ENCODE measurements at places on chromosomes 11 and 22. TPM values are rescaled to one million over a fixed set of nuclear protein-coding genes. Genes with fewer than 3 reads are reported as not detected.

DNA sequence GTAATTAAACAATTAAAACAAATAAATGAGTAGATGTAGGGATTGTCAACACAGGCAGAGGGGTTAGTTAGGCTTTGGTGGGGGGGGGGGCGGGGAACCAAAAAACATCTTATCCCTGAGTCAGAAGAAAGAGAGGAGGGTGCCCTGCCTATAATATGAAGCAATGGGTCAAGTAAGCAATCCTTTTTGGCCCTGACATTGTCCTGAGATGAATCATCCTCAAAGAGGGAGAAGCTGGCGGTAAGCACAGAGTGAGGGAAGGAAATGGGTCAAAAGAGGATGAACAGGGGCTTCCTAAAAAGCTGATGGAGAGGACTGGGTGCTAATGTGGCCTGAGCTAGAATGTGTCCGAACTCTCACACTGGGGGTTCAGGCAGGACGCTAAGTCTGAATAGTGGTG is 4.7 kb downstream of the OLFML1 start:
- DNase-seq = peak; percentile 77

DNA sequence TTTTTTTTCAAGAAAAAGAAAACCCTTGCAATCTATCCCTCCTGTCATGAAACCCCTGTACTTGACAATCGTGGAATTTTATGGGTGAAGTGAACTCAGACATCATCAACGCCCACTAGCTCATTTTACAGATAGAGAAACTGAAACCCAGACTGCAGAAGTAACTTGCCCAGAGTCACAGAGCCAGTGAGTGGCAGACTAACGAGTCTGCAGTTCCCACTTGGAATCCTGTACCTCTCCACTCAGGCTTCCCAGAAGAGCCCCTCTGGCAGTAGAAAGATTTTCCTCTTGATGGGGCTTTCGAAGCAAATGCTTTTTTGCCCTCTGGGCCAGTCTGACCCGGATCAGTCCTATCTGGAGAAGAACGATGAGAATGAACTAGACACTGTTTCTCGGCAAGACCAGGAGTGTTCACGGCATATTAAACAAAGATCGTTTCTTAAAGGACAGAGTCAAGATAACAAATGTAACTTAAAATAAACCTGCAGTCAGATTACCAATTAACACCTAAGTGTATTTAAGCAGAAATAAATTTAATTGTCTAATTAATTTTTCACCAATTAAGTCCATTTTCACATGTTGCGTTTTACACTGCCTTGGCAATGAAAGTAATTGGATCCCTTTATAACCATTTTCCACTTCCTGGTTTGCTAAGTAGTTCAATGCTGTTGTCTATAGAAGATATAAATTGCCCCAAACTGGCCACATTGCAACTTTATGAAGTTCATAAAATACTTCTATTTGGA is 61.3 kb upstream of the CREB3L1 start:
- DNase-seq = peak; percentile 21

GLYAT gene
- not detected for total RNA-seq

GRCh38 chr22:26502688-26503561 is 9.3 kb downstream of the TFIP11 start:
- DNase-seq = no peak

DNA sequence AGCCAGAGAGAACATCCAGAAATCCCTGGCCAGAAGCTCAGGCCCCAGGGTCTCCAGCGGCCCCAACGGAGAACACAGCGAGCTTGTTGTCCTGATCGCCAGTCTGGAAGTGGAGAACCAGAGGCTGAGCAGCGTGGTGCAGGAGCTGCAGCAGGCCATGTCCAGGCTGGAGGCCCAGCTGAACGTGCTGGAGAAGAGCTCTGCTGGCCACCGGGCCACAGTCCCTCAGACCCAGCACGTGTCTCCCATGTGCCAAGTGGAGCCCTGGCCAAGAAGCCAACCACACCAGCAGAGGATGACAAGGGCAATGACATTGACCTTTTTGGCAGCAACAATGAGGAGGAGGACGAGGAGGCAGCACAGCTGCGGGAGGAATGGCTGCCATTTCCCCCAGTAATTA is 20.6 kb upstream of the SCGB1D1 start:
- DNase-seq = no peak

- peak; percentile 95 for DNase-seq
Measured at GRCh38 chr11:64767344-64768299, 7.8 kb upstream of the PYGM start.

- DNase-seq = no peak
Measured at GRCh38 chr11:132904607-132905006, 627.7 kb downstream of the OPCML start.

DNA sequence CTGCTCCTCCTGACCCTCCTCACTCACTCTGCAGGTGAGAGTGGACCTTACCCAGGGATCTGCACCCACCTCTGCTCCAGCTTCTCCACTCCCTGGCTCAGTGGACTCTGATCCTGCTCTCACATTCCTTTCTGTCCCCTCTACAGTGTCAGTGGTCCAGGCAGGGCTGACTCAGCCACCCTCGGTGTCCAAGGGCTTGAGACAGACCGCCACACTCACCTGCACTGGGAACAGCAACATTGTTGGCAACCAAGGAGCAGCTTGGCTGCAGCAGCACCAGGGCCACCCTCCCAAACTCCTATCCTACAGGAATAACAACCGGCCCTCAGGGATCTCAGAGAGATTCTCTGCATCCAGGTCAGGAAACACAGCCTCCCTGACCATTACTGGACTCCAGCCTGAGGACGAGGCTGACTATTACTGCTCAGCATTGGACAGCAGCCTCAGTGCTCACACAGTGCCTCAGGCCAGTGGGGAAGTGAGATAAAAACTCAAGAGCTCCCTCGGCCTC is 29.7 kb upstream of the VPREB1 start:
- DNase-seq = peak; percentile 9

DNA sequence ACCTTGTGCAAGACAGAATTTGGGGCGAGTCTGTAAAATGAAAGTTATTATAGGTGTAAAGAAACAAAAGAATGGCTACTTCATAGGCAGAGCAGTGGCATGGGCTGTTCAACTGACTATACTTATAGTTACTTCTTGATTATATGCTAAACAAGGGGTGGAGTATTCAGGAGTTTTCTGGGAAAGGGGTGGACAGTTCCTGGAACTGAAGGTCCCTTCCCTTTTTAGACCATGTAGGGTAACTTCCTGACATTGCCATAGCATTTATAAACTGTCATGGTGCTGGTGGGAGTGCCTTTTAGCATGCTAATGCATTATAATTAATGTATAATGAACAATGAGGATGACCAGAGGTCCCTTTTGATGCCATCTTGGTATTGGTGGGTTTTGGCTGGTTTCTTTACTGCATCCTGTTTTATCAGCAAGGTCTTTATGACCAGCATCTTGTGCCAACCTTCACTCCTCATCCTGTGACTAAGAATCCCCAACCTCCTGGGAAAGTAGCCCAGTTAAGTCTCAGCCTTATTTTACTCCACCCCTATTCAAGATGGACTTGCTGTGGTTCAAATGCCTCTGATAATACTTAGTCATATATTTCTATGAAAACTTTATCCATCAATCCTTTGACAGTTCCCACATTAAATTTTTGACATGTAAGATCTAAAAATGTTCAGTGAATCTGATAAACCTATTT is 118.6 kb downstream of the ARHGAP42 start:
- peak; percentile 13 for DNase-seq

NXPE4 gene
- total RNA-seq = not detected

HBG1 gene
- total RNA-seq = not detected

- DNase-seq = no peak
Measured at GRCh38 chr11:113677685-113678084, 28.4 kb downstream of the TMPRSS5 start.

GRCh38 chr11:114889594-114890011 is 211.3 kb downstream of the NXPE2 start:
- no peak for DNase-seq

- peak; percentile 76 for DNase-seq
Measured at GRCh38 chr22:30582788-30583545, 8.5 kb upstream of the GAL3ST1 start.

GRCh38 chr11:130151196-130151595 is 8.4 kb upstream of the ST14 start:
- DNase-seq = no peak

DNA sequence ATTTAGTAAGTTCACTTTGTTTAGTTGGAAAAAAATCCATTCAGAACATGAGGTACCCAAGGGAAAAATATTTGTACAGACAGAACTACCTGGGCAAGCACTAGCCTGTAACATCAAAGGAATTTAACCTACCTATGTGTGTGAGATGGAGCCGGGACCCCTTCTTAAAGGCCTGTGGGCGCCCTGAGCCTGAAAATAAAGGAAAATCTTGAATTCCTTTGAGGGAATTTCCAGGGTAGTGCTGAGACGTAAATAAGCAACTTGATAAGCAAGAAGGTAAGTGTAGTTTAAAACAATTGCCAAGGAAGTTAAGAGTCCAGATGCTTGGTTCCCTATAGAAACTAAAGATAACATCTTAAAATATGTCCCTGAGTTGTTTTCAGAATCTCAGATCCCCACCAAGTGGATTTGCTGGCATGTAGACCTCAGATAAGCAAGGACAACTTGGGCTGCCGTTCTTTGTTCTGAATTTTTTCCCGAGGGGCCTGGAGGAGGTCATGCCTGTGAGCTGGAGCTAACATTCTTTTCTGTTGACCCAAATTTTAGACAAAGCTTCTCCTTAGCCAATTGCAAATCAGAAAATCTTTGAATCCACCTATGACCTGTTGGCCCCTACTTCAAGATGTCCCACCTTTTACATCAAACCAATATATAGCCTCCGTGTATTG is 31.0 kb downstream of the MED17 start:
- no peak for DNase-seq

LDHAL6A gene
- total RNA-seq = not detected

GRCh38 chr11:127493330-127494022 is 492.9 kb upstream of the KIRREL3 start:
- no peak for DNase-seq

- no peak for DNase-seq
Measured at GRCh38 chr11:11667056-11667455, 45.3 kb upstream of the GALNT18 start.

- no peak for DNase-seq
Measured at GRCh38 chr11:122319085-122319484, 203.1 kb upstream of the BLID start.

DNA sequence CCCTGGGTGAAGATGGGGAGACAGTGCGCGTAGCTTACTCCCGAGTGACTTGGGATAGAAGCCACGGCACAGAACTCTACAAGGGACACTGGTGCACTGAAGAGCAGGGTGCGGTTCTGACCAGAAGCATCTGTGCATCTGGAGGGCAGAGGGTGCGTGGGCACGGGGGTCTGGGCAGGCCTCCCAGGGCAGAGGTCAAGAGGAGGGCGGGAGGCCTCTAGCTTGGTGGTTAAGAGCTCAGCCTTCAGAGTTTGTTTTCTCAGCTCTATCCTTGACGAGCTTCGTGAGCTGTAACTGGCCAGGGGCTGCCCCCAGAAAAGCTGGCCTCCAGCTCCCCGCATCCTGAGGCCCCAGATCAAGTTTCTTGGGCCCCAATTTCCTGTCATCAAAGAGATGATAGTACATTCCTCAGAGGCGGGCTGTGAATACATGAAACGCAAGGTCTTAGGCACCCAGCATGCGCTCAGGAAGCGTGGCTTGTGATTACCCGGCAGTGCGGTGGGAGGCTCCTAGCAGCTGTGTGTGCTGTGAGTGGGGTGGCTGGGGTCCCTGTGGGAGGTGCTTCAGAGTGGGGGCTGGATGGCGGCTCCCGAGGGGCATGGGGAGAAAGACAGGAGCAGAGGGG is 6.0 kb upstream of the BID start:
- peak; percentile 80 for DNase-seq

- no peak for DNase-seq
Measured at GRCh38 chr11:15836795-15837194, 519.6 kb downstream of the SOX6 start.

DNA sequence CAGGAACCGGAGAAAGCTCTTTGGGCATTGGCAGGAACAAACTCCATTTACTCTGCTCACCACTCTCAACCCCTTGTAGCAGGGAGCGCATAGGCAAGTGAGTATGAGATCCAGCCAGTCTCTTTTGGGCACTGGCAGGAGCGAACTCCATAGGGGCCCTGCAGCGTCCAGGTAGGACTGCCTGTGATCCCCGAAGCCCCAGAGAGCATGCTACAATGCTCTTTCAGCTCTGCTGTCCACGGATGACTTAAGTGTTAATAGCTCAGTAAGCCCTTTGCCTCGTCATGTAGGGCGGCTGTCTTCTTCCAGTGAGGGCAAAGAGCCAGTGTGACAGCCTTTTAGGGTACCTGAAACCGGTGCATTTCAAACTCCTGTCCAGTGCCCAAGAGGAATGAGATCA is 1525.6 kb upstream of the RAG2 start:
- DNase-seq = no peak

STK33 gene
- total RNA-seq = 0.72 TPM

DNA sequence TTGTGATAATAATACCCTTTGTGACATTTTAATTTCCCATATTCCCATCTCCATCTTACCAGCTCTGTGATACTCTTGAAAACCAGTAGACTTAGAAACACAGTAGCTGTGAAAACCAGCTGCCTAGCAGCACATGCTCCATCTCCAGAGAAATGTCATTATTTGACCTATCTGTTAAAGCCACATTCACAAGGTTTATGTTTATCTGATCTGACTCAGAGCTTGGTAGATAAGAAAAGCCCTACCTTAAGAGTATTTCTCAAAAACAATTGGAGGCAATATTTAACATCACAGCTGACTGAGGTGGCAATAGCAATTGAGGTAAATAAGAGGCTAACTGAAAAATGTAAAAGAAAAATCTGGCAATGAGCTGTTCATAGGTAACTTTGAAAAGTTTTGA is 8.1 kb upstream of the ANO3 start:
- no peak for DNase-seq

- DNase-seq = no peak
Measured at GRCh38 chr11:125422681-125423080, 73.4 kb downstream of the FEZ1 start.

GRCh38 chr11:128424851-128425285 is 162.5 kb downstream of the ETS1 start:
- peak; percentile 55 for DNase-seq

KRTAP5-10 gene
- 0.36 TPM for total RNA-seq

- DNase-seq = peak; percentile 90
Measured at GRCh38 chr11:116276051-116277044, 496.4 kb downstream of the BUD13 start.

- no peak for DNase-seq
Measured at GRCh38 chr11:119832202-119832935, 103.4 kb upstream of the NECTIN1 start.

MMP7 gene
- total RNA-seq = not detected

GRCh38 chr22:39148727-39149535 is 3.5 kb downstream of the CBX7 start:
- DNase-seq = peak; percentile 85

MFRP gene
- total RNA-seq = not detected

DNAJB7 gene
- not detected for total RNA-seq

- DNase-seq = no peak
Measured at GRCh38 chr11:64858467-64859263, 14.2 kb upstream of the CDC42BPG start.

Measured in osteoblast (primary cell).